Stimulated activated CD8-positive, alpha-beta memory T cell treated with anti-CD3 and anti-CD28 coated beads, Interleukin-7, amount 100 ng/mL, for 48 hours (primary cell): ENCODE measurements at places on chromosomes 7 and 10.

GRCh38 chr10:14806318-14806717, 31.5 kb downstream of the CDNF start:
- DNase-seq: no peak

DNA sequence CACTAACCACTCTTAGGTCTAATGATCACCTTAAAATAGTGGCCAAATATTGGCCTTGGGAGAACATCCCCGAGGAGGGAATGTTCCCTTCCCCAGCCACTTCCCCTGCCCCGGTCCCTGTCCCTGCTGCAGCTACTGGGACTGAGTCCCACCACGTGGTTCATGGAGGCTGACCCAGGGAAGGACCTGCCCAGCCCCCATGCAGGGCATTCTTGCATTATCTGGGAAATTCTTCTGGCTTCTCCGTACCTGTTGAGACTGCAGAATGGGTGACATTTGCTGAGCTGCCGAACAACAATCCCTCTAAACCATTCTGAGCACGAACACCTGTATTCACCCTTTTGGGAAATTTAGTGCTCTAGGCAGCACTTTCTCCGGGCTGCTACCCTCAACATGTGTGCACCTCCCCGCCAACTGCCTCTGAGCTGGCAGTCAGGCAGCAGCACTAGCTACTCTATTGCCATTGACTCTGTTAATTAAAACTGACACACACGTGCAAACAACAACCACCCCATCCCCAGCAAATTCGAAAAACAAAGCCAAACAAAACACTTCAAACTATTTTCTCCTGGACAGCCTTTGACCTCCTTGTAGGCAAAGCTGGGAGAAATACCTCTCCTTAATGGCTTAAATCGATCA, 567.4 kb upstream of the MKI67 start:
- no peak for DNase-seq

DNA sequence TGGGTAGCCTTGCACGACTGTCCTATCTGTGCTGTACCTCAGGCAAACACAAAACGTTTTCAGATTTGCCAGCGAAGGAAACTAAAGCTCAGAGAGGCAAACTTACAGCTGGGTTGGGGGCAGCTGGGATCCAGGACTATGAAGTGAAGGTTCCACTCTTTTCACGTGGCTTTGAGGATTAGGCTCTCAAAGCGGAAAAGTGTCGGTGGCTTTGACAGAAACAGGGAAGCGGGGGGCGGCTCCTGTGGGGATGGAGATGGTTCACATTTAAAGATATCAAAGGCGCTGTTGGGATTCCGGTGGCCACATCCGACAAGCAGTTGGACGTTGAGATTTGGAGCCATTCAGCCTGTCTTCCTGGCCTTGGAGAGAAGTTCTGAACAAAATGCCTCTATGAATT, 958.3 kb upstream of the ZNF722 start:
- DNase-seq: no peak

- DNase-seq: no peak
These were observed 2.1 kb upstream of the HOXA1 start for GRCh38 chr7:27097686-27098577.

DNA sequence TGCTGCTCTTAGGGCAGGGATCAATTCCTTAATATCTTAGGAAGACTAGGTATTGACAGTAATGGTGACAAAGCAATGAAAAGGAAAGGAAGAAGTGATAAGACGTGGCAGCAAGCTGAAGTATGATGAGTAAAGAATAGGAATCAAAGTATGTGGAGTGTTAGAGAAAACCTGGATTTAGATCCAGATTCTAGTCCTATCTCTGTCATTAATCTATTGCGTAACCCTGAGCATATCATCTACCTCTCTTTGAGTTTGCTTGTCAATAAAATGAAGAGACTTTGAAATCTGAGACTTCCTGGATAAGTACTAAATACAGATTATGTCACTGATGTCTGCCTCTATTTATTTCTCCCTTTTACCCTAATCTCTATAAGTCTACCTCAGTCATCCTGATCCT, 89.2 kb downstream of the PTEN start:
- no peak for DNase-seq

GRCh38 chr7:17184805-17185689, 113.4 kb upstream of the AHR start:
- no peak for DNase-seq

DNA sequence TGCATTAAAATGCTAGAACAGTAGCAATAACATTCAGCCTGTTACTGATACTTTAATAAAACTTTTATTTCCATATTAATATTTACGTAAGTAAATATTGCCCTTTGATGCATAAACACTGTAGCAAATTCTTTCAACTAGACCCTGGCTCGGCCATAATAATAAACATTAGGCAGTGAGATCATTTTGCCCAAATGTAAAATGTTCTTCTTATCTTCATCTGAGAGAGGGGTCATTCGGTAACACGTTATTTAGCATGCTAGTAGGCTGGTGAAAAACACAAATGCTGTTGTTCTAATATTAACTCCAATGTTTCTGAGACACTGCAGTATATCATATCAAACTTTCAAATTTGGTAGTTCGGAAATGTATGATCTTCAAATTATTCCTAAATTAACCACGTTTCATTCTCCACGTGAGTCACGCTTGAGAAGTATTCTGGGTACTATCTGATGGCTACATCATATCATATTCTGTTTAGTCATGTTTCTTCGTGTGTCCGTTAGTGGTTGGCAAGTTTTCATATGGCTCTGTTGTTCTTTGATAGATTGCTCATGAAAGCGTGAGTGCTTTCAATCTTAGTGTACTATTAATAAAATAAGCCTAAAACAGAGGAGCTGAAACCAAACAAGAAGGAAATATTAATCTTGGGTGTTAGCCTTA, 145.8 kb downstream of the NSUN6 start:
- no peak for DNase-seq

GRCh38 chr10:49094646-49095045, 20.7 kb downstream of the VSTM4 start:
- no peak for DNase-seq

DNA sequence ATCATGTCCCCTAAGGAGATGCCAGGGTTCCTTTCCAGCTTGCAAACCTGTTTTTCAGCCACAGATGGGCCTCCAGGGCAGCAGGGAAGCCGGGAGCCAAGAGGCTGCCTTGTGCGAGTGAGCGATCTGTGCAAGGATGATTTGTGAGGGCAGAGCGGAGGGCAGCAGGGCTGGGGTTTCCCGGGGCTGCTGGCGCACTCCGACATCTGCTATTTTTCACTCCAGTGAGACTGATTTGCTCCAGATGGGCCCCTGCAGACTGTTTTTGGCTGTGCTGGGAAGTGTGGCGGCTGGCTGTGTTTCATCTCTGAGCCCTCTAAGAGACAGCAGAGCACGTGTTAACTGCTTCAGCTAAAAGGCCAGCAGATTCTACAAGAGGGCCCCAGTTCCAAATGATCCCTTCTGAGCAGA, 466.2 kb downstream of the TYW1 start:
- DNase-seq: no peak

- no peak for DNase-seq
These were observed 516.1 kb downstream of the CCSER2 start for GRCh38 chr10:84844461-84844860.

GRCh38 chr7:112290065-112290464, 83.6 kb downstream of the ZNF277 start:
- DNase-seq: no peak

- DNase-seq: no peak
These were observed 218.3 kb downstream of the FAM107B start for GRCh38 chr10:14556285-14556956.

DNA sequence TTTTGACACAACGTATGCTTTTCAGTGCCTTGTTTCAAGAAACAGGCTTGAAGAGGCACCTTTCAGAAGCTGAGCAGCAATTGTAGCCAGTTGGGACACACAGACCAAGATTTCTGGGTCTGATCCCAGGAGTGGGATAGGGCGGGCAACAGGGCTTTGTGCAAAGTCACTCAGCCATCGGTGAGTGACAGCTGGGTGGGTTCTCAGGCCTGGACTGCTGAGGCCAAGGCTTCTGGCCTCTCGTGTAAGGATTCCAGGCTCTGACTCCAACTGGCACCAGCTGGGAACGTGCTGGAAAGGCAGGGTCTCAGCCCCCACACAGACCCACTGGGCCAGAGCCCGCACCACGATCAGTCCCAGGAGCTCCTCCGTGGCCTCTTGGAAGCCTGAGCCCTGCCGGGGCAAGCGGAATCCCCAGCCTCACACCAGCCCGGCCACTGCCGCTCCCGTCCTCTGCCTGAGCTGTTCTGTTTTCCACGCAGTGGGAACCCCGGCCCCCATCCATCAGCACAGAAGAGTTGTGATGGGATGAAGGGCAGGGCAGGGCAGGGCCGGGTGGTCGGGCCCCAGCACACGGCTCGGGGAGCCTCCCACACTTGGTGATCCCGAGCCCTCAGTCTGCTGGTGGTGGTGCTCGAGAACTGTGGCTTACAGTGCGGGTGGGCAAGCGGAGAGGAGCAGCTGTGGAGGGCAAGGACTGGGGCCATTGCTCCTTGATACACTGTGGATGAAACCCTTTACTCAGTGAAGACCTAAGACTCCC, 46.8 kb downstream of the VIPR2 start:
- no peak for DNase-seq
